ENCODE measurements at places on chromosomes 11 and 22.

GRCh38 chr11:64694821-64695365 lies 28.1 kb downstream of the NRXN2 start:
- H3K27ac ChIP-seq = no peak overlapping the region
- H3K4me1 ChIP-seq = peaks cover 2% of the 10 kb centered on the region
- peaks cover 36% of the 10 kb centered on the region for H3K27me3 ChIP-seq
- H3K36me3 ChIP-seq = no peaks in the 10 kb centered on the region
- no peak for DNase-seq

DNA sequence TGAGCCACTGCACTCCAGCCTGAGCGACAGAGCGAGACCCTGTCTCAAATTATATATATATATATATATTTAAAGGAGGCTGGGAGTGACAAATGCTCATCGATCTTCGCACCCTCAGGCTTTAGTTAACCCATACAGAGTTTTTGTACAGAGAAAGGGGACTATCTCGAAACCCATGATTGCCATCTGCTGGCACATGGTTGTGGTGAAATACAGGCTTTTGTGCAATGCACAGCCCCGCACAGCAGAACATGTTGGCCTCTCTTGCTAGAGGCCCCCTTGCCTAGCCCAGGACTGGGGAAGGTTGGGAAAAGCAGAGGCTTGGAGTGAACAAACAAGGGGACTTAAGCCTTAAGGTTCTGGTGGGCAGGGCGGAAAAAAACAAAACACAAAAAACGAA lies 3.6 kb downstream of the MYBPC3 start:
- no peak overlapping the region for H3K4me3 ChIP-seq
- H3K4me1 ChIP-seq = no peaks in the 10 kb centered on the region
- no peaks in the 10 kb centered on the region for H3K27me3 ChIP-seq
- no peak overlapping the region for H3K27ac ChIP-seq

- H3K27ac ChIP-seq = no peak overlapping the region
- H3K36me3 ChIP-seq = peaks cover 46% of the 10 kb centered on the region
- no peak for DNase-seq
- peaks cover 27% of the 10 kb centered on the region for H3K4me1 ChIP-seq
- peaks cover 15% of the 10 kb centered on the region for H3K27me3 ChIP-seq
- no peak overlapping the region for H3K4me3 ChIP-seq
Observed at GRCh38 chr11:57484141-57484710, 23.9 kb downstream of the RTN4RL2 start.

DNA sequence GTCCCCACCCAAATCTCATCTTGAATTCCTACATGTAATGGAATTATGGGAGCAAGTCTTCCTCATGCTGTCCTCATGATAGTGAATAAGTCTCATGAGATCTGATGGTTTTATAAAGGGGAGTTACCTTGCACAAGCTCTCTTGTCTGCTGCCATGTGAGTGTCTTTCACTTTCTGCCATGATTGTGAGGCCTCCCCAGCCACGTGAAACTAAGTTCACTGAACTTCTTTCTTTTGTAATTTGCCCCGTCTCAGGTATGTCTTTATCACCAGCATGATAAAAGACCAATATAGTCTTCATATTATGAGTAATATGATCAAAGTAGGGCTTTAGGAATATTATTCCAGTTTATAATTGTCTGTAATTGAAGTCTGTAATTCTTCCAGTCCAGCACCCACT lies 86.3 kb upstream of the ANO5 start:
- no peaks in the 10 kb centered on the region for H3K4me1 ChIP-seq
- no peak overlapping the region for H3K27ac ChIP-seq
- DNase-seq = no peak
- no peaks in the 10 kb centered on the region for H3K36me3 ChIP-seq
- H3K27me3 ChIP-seq = no peaks in the 10 kb centered on the region

DNA sequence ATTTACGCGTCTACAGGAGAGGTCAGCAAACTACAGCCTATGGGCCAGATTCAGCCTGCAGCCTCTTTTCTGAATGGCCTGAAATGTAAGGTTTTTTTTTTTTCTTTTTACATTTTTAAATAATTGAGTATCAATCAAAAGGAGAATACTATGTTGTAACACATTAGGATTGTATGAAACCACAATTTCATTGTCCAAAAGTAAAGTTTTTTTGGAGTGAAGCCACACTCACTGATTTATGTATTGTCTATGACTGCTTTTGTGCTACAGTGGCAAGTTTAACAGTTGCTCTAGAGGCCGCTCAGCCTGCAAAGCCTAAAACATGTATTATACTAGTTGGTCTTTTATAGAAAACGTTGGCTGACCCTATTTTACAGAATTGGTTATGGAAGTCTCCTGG lies 923.2 kb downstream of the NTM start:
- no peak overlapping the region for H3K27ac ChIP-seq
- no peaks in the 10 kb centered on the region for H3K36me3 ChIP-seq
- no peaks in the 10 kb centered on the region for H3K4me1 ChIP-seq
- no peaks in the 10 kb centered on the region for H3K27me3 ChIP-seq
- DNase-seq = no peak

GRCh38 chr11:77320351-77320750 lies 18.9 kb upstream of the GDPD4 start:
- no peaks in the 10 kb centered on the region for H3K27me3 ChIP-seq
- H3K27ac ChIP-seq = no peak overlapping the region
- peaks cover 10% of the 10 kb centered on the region for H3K36me3 ChIP-seq
- H3K4me1 ChIP-seq = no peaks in the 10 kb centered on the region

Measured in suprapubic skin (tissue), 4 donors.